ENCODE measurements at places on chromosomes 2 and 18. TPM values are rescaled to one million over a fixed set of nuclear protein-coding genes. Genes with fewer than 3 reads are reported as not detected.

DNA sequence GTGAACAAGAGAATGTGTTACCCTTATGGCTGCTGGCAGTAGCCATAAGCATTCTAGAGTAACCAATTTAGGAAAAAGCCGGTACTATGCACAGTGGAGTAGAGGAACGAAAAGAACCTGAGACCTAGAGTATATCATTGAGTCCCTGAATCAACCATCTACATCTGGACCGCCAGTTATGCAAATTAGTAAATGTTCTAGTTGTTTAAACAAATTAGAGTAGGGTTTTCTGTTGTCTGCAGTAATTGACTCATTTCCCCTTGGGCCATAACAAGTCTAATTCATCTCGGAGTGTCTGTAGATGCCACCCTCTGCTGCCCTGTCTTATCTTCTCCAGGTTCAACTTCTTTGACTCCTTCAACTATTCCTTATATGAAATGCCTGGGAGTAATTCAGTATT, 60.1 kb upstream of the CAPN13 start:
- DNase-seq = no peak

DNA sequence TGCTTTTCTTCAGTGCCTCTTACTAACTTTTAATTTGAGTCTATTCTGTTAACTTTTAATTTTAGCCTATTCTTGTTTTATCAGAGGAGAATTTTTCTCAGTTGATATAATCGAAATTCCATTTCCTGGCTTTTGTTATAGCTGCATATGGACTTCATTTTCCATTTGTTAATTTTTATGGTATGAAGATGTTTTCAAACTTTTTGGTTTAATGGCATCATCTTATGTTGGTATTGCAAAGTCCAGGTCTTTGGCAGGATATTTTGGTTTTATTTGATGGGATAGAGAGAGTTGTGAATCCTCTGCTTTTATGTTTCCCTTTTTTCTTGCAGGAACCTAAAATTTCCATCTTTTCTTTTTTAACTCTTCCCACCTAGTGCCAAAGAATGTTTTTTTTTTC, 70.9 kb upstream of the RAPGEF4 start:
- no peak for DNase-seq

- DNase-seq = no peak
Observed at GRCh38 chr2:217975626-217976025, 27.2 kb downstream of the TNS1 start.

RAB27B gene
- total RNA-seq = 20.1 TPM

ABCA12 gene
- total RNA-seq = not detected

DNA sequence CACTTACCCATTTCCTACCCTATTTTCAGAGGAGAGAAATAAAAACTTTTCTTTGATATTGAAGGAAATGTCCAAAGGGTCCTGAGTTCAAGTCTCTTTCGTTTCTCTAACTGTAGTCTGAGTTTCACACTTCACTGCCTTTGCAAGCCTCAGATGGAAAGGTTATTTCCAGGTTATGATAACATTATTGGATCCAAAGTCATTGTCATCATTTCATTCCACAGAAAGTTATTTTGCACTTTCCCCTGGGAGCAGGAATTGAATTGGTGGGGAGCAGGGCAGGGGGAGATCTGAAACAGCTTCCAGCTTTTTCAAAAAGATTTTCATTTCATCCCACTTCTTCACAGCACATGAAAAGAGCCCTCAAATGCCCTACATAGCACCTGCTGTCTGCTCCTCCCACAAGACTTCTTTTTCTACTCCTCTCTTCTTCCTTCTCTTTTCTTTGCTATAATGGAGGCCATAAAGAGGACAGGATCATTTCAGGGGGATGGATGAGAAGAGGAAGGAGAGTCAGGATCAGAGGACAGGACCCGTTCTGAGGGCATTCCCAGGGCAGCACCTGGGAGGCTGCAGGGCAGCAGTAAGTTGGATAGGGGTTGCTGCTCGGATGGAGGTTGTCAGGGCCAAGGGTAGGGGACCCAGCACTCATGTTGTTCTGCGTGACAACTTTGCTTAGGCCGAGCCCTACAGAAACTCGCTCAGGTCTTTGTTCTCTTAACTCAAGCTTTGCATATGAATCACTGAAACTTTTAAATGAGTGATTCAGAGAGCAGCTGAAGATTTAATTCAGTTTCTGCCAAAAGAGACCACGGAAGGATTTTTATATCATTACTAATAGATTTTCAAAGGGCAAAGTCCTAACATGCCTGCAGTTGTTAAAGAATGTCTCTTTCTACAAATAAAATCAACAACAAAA, 11.4 kb upstream of the GALNT5 start:
- DNase-seq = no peak

GRCh38 chr2:41896186-41896846, 151.5 kb upstream of the PKDCC start:
- no peak for DNase-seq

DNA sequence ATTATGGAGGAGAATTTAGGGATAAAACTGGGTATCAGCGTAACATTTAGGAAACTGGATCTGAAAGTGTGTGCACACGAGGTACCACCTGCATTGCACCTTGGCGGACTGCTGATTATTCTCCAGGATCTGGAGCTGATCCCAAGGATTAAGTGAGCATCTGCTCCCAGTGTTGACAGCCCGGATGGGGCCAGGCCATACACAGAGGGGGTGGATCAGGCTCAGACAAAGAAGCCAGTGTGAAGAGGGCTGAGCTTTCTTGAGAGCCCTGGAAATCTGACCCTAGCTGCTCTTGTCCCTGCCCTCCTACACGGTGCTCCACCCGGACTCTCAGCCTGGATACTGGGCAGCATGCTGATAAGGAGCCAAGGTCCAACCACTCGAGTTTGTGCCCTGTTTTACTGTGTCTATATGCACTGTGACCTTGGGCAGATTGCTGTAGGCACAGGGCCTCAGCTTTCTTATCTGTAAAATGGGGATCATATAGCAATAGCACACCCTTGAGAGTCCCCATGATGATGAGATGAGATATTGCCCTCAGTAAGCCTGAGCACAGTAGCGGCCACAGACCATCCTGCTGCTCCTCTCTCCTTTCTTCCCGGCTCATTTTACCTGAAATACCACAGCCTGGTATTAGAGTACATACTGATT, 396.8 kb upstream of the CELF4 start:
- no peak for DNase-seq

GRCh38 chr2:127653421-127654083, 7.6 kb downstream of the GPR17 start:
- peak; percentile 34 for DNase-seq

DNA sequence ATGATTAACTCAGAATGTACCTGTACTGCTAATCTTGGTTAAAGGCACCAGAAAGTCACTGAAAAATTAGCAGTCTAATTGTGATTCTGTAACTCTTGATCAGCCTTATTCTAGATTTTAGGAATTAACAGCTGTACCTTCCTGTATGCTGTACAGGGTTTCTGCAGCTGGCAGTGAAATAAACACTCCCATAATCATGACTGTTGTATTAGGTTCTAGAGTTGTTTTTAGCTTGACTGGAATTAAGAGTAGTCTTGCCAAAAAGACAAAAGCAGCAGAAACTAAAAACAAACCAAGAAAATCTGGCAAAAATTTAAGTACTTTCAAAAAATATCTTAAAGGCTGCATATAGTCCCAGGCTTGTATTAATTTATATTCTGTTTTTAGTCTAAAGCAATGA, 103.5 kb downstream of the SOS1 start:
- no peak for DNase-seq

MCM6 gene
- 8.7 TPM for total RNA-seq

KRTCAP3 gene
- 18.8 TPM for total RNA-seq

GRCh38 chr2:119106301-119106897, 52.2 kb downstream of the C1QL2 start:
- DNase-seq = no peak

MDH1B gene
- total RNA-seq = 3.3 TPM

RIT2 gene
- not detected for total RNA-seq

- DNase-seq = no peak
Observed at GRCh38 chr18:54267701-54268100, 1.6 kb upstream of the POLI start.

CAVIN2 gene
- total RNA-seq = 182 TPM

DNA sequence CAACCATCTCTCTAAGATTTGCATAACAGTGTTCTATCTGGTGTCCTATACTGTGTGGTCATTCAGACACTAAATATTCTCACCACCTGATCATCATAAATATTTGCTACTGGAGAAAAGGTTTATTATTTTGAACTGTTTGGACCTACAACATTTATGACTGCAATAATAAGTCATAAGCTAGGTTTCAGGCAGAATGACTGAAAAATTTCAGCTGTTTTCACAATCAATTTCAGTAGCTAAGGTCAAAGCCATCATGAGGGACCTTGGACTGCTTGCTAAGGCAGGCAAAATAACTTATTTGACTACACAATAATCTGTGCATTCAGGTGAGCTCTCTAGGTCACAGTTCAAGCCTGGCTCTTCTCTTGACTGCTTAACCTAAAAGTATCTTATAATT, 425.5 kb upstream of the CDH2 start:
- DNase-seq = no peak

- DNase-seq = no peak
Observed at GRCh38 chr2:197996583-197996982, 192.2 kb downstream of the PLCL1 start.

GRCh38 chr2:40128796-40129195, 323.1 kb downstream of the SLC8A1 start:
- no peak for DNase-seq

- DNase-seq = no peak
Observed at GRCh38 chr2:14524041-14524802, 108.3 kb upstream of the LRATD1 start.

- no peak for DNase-seq
Observed at GRCh38 chr18:57084331-57085271, 62.3 kb upstream of the BOD1L2 start.

GRCh38 chr2:178392215-178392614, 58.8 kb downstream of the PRKRA start:
- DNase-seq = no peak

DNA sequence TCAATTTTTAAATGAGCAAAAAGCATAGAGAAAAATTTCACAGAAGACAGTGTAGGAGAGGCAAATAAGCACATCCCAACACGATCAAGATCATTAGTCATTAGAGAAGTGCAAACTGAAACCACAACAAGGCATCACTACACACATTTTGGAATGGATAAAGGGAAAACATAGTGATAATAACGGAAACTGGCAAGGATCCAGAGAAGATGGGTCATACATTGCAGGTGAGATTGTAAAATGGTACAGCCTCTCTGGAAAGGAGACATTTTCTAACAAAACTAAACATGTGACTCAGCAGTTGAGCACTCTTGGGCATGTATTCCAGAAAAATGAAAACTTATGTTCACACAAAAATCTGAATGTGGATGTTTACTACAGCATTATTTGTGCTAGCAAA, 98.3 kb upstream of the TMEM17 start:
- DNase-seq = no peak

GRCh38 chr2:19351899-19352697, 6.3 kb downstream of the OSR1 start:
- DNase-seq = no peak

GRCh38 chr2:239601201-239601851, 200.5 kb upstream of the HDAC4 start:
- peak; percentile 28 for DNase-seq

RAX gene
- total RNA-seq = not detected

IL36A gene
- total RNA-seq = not detected

DNA sequence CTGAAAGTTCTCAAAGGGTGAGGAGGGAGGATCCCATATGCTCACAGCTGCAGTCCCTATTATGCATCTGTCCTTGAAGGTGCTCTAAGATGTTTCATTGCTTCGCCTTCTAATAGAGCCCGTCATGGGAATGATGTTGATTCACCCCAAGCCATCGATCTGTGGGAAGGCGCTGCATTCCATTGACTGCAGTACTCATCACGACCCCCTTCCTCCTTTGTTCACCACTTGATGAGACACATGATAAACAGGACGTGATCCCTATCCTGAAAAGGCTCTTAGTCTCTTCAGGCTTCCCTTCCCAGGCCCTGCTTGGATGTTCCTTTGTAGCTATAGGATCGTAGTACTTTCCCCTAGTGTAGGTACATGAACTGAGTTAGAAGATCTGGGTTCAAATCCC, 181.8 kb downstream of the AGPS start:
- no peak for DNase-seq

- peak; percentile 64 for DNase-seq
Observed at GRCh38 chr2:105545730-105546627, 147.1 kb upstream of the FHL2 start.

FAM237A gene
- total RNA-seq = not detected

KCNF1 gene
- total RNA-seq = not detected
